Mesenteric fat pad (tissue), 1 donor: ENCODE measurements at places on chromosomes 1 and 21. TPM values are rescaled to one million over a fixed set of nuclear protein-coding genes. Genes with fewer than 3 reads are reported as not detected.

The ZP4 gene
- total RNA-seq: not detected

The RGS2 gene
- total RNA-seq: 163 TPM

The MIS18A gene
- 5.4 TPM for total RNA-seq

The DPT gene
- 310 TPM for total RNA-seq

The XPR1 gene
- total RNA-seq: 15.8 TPM

The ADCY10 gene
- total RNA-seq: 0.55 TPM

The CMPK1 gene
- 151 TPM for total RNA-seq
